Occipital lobe (tissue), 3 donors: ENCODE measurements at places on chromosomes 4 and X.
A peak's percentile ranks its signal among the peaks of the same experiment; 100 is the strongest.

- no peak for DNase-seq
Observed at GRCh38 chrX:101478366-101478765, 6.9 kb upstream of the ARMCX4 start.

DNA sequence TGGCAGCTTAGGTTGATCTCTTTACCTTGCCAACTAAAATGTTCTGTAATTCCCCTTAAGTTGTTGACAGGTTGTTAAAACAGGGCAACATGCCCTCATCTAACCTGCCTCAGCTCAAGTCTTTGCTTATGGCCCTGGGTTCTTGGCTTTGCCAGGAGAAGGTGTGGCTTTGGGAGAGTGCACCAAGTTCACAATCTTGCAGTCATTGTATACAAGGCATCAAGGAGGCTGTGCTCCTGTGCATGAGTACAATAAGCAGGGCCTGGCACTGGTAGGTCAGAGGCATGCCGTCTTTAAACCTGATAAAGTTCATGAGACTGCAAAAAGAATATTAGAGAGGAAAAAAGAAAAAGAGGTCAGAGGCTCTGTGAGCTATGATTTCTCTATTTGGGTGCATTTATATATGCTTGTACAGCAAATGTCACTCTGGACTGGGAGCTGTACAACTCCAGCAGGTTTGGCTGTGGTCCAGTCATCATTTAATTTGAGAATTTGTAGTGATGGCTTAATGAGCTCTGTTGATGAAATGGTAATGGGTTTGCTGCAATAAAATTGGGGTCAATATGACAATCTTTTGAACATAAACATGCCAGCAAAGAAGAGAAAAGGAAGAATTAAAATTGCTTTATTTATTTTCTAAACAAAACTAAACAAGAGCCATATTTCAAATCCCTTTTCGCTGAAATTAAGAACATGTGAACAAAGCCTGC lies 30.3 kb downstream of the AREG start:
- DNase-seq = no peak

DNA sequence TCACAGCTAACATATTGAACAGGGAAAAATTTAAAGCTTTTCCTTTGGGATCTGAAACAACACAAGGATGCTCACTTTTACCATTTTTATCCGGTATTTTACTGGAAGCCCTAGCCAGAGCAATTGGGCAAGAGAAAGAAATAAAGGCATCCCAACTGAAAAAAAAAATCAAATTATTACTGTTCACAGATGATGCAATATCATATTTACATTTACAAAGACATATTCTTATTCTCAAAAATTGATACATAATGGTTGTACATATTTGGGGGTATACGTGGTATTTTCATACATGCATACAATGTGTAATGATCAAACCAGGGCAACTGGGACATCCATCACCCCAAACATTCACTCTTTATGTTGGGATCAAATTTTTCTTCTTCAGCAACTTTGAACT lies 337.0 kb upstream of the SLC7A11 start:
- DNase-seq = no peak

- no peak for DNase-seq
Observed at GRCh38 chrX:3317191-3317718, 29.2 kb downstream of the MXRA5 start.

GRCh38 chr4:184514121-184514988 lies 40.0 kb upstream of the IRF2 start:
- peak; percentile 80 for DNase-seq

DNA sequence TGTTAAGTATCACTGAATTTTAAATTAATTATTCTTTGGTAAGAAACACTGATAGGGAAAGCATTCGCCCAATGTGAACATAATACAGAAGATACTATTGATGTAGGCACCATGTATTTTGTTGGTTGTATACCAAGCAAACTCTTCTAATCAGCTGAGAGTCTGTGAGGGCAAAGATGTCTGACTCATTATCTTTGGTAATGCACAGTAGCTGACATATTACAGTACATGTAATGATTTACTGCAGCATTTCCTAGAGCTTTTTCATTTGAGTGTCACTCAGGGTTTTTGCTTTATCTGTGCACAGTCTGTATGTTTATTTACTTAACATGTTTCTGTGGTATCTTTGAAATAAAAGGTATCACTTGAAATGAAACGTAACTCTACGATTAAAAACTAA lies 49.2 kb downstream of the CENPVL3 start:
- no peak for DNase-seq

GRCh38 chr4:147050356-147050765 lies 104.7 kb upstream of the TTC29 start:
- no peak for DNase-seq

DNA sequence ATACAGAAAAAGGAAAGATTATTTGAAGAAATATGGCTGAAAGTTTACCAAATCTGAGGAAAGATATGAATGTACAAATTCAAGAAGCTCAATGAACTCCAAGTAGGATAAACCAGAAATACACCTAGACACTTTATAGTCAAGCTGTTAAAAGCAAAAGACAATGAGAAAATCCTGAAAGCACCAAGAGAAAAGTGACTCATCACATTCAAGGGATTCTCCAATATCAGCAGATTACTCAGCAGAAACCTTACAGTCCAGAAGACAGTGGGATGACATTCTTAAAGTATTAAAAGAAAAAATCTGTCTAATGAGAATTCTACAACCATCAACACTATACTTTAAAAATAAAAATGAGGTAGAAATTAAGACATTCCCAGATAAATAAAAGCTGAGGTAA lies 223.8 kb upstream of the ZCCHC13 start:
- DNase-seq = no peak

GRCh38 chrX:124215786-124216185 lies 116.7 kb upstream of the TEX13D start:
- DNase-seq = no peak

DNA sequence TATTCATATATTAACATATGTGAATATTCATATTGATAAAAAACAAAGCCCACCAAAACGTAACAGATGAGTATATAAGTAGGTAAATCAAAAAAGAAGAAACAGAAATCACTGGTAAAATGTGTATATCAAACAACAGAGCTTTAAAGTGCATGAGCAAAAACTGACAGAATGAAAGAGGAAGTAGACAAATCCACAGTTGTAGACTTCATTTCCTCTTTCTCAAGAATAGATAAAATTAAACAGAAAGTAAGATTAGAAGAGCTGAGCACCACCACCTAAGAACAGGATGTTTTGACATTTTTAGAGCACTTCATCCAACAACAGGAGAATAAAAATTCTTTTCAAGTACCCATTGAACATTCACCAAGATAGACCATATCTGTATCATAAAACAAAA lies 64.6 kb downstream of the CNKSR2 start:
- DNase-seq = no peak

GRCh38 chrX:70331161-70331560 lies 41.3 kb downstream of the KIF4A start:
- DNase-seq = no peak
